ENCODE measurements at places on chromosomes 4 and X.

GRCh38 chr4:78568640-78569305 is 17.2 kb downstream of the ANXA3 start:
- no peak for DNase-seq

- no peak for DNase-seq
Observed at GRCh38 chr4:156635051-156635450, 336.5 kb downstream of the PDGFC start.

GRCh38 chrX:119343856-119344255 is 55.3 kb upstream of the SLC25A43 start:
- no peak for DNase-seq

GRCh38 chr4:151227172-151227571 is 49.8 kb upstream of the PRSS48 start:
- no peak for DNase-seq

- no peak for DNase-seq
Observed at GRCh38 chr4:74640111-74640903, 154.0 kb downstream of the BTC start.

DNA sequence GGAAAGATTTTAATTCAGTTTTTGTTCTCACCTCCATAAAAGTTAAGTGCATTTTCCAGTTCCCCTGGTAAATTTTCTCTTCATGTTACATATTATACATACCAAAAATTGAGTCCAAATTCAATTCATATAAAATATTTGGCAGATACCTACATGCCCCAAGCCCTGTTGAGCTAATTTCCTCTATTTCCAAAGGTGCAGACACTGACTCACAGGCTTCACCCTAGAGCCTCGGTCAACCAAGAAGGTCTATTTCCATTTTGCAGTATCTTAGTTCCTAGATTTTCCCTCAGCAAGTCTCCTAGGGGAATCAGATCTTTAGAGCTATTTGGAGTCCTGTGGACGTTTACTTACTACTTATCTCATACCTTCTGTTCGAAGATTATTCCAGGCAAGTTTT is 174.4 kb downstream of the TSPAN5 start:
- no peak for DNase-seq

GRCh38 chr4:17511051-17511450 is 839 bp downstream of the QDPR start:
- DNase-seq, result no peak

GRCh38 chr4:180134091-180134866 is 2108.9 kb upstream of the TENM3 start:
- DNase-seq, result no peak

DNA sequence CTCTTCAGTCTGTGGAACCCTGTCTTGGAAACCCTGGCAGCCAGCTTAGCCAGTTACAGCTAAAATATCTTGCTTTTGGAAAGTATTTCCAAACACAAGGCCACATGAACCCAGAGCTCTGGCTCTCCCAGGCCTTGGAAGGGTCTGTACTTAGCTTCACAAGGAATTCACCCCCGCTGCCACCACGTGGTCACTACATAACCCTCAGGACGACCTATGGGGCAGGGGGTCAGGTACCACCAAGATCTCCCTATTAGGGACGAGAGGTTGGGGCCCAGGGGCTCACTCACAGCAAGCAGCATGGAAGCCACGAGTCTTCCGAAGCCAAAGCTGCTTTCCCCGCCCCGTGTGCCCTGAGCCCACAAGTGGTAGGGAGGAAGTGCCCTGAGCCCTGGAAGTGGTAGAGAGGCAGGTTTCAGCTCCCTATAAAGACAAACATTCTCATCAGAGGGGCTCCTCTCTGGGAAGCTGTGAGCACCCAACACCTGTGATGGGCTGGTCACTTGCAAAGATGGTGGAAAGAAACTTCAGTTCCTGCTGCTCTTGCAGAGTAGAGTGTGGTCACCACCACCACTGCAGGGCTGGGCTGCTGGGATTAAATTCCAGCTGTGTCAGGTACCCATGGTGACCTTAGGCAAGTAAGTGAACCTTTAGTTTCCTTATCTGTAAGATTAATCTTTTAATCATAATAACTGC is 4.7 kb upstream of the JAKMIP1 start:
- DNase-seq, result no peak

DNA sequence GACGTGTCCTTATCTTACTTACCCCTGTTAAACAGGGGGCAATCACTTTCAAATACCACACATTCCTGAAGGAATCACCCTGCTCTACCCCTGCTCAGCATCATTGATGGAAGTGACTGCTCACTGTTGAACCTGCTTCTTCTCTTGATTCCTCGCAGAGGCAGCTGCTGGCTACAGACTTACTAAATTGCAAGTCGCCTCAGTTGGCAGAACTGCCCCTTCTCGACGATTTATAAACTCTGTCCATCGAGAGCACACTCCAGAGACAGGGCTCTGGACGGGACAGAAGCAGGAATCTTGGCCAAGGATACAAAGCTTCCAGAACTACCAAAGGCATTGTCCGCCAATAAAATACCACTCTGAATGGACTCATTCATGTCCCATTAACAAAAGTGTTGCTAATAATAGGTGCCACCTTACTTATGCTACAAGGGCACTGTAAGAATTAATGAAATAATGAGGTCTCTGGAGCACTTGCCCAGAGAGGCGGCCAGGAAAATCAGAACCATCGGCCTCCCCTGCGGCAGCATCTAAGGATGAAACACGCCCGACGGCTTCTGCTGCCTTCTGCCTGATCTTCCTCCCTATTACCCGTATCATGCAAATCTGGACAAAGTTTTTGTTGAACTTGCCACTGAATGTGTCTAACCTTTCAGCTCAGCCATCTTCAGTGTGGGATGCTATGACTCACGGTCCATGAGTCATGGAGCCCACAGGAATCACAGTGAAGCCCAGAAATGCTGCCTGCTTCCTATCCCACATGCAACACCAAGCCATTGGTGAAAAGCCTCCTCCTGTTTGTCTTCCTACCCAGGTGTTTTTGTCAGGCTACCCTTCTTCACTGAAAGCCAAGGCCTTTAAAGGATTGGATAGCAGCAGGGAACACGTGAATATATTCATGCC is 164.9 kb downstream of the MAML3 start:
- DNase-seq, result peak; percentile 45

DNA sequence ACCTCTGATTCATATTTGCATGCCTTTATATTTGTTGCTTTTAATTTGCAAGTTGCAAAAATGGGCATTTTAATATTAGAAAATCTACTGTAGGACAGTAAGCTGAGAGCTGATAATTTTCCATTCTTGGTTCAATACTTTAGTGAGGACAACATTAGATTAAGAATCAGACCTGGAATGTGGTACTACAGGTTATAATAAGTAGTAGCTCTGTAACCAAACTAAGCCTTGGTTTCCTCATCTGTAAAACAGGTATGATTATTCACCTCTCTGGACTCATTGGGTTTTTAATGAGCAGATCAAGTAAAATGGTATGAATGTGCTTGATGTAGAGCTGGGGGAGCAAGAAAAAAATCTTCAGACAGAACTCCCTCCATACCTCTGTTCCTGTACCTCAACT is 31.1 kb downstream of the PRRG1 start:
- no peak for DNase-seq

GRCh38 chr4:139333046-139333445 is 30.8 kb upstream of the NDUFC1 start:
- no peak for DNase-seq

DNA sequence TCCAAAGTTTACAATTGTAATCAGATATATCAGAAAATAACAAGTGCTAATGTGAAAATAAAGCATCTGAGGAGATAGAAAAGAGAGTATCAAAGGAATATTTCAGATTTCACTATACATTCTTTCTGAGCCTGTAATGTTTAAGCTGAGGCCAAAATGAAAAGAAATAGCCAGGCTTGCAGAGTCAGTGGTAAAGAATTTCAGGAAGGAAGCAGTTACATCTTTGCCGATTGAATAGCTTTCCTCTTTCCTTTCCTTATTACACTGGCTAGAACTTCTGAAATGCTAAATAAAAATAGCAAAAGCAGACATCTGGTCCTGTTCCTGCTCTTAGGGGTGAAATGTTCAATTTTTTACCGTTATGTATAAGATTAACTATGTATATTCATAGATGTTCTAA is 1441.6 kb upstream of the PCDH7 start:
- no peak for DNase-seq

DNA sequence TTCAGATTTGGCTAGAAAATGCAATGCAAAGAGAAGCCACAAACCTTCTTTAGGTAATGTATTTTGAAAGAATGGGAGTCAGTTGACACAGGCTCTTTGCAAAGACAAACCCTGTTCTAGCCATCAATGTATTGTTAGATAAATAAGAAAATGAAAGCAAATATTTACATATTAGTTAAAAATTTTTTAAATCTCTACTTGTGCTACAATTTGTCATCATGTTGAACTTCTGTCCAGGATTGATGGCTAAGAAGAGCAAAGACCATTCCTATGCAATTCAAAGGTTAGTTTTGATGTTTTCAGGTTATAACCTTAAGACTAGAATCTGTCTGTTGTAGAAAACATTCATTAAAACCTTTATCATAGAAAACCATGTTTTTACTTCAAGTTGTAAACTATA is 788.8 kb upstream of the FTHL17 start:
- no peak for DNase-seq

- DNase-seq, result peak; percentile 56
Observed at GRCh38 chrX:119647552-119648420, 41.6 kb upstream of the NKRF start.

- DNase-seq, result no peak
Observed at GRCh38 chr4:1041936-1042330, 30.5 kb downstream of the FGFRL1 start.

- peak; percentile 44 for DNase-seq
Observed at GRCh38 chrX:153875391-153876111, 10.4 kb downstream of the L1CAM start.

DNA sequence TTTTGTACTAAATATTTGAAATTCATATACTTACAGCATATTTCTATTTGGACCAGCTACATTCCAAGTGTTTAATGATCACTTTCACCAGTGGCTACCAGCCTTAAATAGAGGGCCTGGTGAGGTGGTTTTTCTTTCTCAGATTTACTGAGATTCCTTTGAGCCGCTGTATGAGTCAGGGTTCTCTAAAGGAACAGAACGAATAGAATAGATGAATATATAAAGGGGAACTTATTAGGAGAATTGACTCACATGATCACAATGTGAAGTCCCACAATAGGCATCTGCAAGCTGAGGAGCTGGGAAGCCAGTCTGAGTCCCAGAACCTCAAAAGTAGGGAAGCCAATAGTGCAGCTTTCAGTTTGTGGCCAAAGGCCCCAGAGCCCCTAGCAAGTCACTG is 146.2 kb upstream of the TLL1 start:
- DNase-seq, result no peak

GRCh38 chrX:56033495-56034180 is 198.5 kb upstream of the KLF8 start:
- no peak for DNase-seq

DNA sequence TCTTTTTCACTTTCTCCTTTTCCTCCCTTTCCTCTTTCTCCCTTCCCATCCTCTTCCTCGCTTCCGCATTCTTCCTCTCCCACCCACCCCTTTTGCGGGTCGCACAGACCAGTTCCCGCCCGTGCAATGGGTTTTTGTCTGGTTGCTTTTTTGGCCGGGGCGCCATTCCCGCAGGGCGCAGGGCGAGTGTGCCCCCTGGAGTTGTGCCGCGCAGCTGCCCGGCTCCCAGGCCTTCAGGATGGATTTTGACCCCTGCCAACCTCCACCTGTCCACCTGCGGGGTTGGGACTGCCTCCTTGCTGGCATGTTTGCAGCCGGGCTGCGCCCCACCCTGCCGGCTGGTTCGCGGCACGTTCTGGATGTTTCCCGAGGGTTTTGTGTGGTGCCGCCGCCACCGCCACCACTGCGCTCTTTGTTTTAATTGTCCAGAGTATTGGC is 578 bp upstream of the SEL1L3 start:
- no peak for DNase-seq

DNA sequence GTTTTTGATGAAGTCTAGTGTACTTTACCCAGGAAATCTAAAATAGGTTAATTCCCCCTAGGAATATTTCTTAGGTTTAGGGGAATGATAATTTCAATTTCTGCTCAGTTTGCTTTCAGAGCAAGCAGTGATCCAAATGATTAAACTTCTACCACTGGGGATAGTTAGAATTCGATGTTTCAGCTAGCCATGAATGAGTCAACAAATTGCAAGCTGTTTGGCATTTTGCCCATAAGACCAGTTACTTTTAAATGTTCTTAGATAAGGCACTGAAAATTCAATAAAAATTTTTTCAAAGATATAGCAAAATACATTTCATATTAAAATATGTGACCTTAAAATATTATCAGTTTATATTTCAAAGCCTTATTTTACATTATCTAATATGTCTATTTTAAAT is 993.6 kb downstream of the ARAP2 start:
- no peak for DNase-seq

GRCh38 chr4:109215506-109215905 is 87.0 kb downstream of the COL25A1 start:
- DNase-seq, result no peak

GRCh38 chrX:56765811-56766553 is 36.9 kb downstream of the NBDY start:
- DNase-seq, result no peak
